ENCODE measurements at places on chromosomes 6 and 20.
A peak's percentile ranks its signal among the peaks of the same experiment; 100 is the strongest.

- DNase-seq: no peak
These were observed 31.0 kb upstream of the ULBP3 start for GRCh38 chr6:150099953-150100352.

- DNase-seq: no peak
These were observed 1323.0 kb upstream of the GJE1 start for GRCh38 chr6:140809694-140810101.

DNA sequence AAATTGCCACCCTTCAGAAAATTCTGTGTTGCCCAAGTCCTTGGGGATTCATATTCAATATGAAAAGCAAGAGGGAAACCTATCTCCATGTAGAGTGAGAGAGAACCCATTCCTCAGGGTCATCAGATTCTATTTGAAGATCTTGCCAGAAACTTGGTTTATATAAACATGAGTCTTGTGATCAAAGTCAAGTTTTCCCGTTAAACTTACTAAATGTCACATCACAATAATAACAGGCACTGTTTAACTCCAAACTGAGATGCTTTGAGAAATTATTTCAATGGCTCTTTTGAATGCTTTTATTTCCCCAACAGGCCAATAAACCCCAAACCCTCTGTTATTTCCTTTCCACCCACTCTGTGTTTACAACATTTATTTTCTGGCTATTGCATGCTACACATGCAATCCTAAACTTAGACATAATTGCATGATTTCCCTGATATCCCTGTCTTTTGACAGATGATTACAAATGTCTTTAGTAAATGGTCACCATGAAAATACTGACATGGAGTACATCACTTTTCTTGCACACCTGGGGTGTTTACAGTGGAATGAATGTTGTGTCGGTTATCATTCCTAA is 31.1 kb upstream of the SSTR4 start:
- DNase-seq: no peak

GRCh38 chr6:164087870-164088269 is 673.4 kb downstream of the QKI start:
- DNase-seq: no peak

GRCh38 chr6:136784910-136785746 is 7.1 kb downstream of the MAP3K5 start:
- peak; percentile 29 for DNase-seq

- DNase-seq: no peak
These were observed 27.6 kb downstream of the SLC22A23 start for GRCh38 chr6:3429211-3429610.

DNA sequence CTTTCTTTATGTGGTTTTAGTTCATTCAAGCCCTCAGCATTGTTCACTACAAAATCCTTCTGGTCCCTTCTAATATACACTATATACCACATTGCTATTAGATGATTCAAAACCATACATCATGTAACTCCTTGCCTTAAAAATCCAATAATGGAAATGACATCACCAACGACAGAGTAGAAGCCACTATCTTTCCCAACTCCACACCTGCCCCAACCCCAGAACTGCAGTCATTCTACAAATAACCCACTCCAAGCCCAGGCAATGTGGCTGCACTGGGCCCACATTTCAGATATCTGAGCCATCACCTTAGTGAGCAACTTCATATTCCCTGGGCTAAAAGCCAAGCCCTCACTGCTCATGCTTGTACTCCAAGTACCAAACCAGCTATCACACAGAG is 22.6 kb upstream of the RUNX2 start:
- DNase-seq: no peak

- DNase-seq: no peak
These were observed 106.0 kb downstream of the ZNF217 start for GRCh38 chr20:53487461-53488200.

DNA sequence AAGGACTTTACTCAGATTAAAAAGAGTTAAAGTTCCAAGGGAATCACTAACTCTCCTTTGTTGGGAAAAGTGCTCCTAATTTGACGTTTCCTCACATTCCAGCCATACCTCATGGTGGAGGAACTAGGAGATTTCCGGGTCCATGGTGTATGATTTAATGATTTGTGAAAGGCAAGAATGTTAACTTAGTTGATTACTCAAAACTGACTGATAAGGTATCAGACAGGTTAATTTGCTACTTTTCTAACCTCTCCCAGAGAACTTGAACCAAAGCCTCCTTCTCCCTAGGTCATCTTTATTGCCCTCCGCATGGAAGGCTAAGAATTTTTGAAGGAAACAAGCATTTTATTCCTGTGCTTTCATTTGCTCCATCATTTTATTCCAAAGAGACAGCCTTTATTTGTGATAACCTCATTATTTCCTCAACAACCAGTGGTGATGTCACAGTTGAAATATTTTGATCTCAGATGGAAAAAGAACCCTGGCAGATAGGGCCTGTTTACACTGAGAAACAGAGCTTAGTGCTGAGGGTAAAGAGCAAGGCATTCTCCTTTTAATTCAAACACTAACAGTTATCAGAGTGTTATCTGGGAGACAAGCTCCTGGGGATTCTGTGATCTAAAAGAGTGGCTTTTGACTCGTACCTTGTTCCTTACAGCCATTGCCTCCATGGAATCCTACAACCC is 57.4 kb upstream of the BMP2 start:
- DNase-seq: no peak

DNA sequence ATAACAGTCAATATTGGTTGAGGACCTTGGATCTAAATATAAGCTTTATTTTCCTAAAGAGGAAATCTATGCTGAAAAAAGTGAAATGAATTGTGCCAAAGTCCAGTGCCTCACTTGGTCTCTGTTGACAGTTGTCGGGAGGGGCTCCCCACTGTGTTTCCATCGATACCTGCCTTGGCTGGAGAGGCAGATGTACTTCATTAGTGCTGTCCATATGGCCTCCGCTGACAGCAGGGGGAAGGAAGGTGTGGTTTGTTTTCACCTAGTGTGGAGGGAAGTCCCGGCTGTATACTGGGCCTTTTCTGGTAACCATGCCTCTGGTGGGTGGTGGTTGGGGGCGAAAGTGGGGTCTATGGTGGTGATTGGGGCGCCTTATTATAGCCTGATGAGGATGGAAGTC is 42.7 kb downstream of the CD2AP start:
- DNase-seq: no peak

- no peak for DNase-seq
These were observed 256.9 kb upstream of the RNF24 start for GRCh38 chr20:4272225-4272624.

DNA sequence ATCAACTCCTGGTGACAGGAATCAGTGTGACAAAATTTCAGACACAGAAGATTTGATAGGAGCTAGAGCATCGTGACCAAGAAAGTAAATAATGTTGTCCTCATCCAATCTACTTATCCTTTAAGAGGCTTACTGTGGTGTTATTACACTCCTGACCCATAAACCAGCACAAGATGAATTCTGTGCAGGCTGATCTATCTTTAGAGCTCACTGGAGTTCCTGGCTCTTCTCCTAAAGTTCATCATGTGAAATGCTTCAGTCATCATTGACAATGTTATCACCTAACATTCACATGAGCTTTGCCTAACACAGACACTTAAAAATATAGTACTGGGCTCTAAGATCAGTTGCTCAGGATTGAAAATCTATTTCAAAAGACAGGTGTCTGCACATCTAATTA is 271.0 kb upstream of the HSF2 start:
- no peak for DNase-seq

DNA sequence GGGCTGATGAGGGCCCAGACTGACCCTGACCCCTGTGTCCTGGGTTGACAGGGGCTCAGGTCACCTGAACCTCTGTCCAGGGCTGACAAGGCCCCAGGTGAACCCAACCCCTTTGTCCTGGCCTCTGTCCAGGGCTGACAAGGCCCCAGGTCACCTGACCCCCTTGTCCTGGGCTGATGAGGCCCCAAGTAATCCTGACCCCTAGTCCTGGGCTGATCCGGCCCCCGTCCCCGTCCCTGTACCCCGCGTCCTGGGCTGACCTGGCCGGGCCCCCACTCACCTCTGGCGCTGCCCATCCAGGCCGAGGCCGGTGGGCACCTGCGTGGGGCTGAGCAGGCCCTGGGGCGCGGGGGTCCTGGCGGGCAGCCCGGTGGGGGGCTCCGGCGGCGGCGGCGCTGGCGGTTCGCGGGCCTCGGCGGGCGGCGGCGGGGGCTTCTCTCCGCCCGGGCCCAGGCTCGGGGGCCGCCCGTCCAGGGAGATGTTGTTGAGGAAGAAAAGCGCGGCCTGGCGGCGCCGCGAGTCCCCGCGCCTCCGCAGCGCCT is 379 bp downstream of the CABLES2 start:
- DNase-seq: no peak

All from activated naive CD4-positive, alpha-beta T cell treated with anti-CD3 and anti-CD28 coated beads, Interleukin-2, amount 50 U/mL, for 16 hours (primary cell).